Central memory CD4-positive, alpha-beta T cell (primary cell): ENCODE measurements at places on chromosomes 11 and 22.

DNA sequence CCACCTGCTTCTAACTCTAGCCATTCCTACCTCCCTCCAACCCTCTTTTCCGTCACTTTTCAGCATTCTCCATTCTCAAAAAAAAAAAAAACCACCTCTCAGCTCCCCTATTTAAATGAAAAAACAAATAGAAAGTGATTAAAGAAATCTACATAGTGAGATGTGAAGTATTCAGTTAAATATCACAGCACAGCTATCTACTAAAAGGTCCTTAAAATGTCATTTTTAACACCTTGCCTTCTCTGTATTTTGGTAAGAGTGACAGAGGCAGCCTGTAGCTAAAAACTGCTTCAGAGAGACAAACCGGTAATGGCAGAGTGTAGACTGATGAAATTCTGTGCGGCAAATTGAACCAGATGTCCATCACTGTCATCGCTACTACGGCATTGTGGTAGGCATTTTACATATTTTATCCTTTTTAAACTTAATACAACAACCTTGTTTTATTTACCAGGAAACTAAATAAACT, 346 bp upstream of the ALG9 start:
- no peak for DNase-seq

DNA sequence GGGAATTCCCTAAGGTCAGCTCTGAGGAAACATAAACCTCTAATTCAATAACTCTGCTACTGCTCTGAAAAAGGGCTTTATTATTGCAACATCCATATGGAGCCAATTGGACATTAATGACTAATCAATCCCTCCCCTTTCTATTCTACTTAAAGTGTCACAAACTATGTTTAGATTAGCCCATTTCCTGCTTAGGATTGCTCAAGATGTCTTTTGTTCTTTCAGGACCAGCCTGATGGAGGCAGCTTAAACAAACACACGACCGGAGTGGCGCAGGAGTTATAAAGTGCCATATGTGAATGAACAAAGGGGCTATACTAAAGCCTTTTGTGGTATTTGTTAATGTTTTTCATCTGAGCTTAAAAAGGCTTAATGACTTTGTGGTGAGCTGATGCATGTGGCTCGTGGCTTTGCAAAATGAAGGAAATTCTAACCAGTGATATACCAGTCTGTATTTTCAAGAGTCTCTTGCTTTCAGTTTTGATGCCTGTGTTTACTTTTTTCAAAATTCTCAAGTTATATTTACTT, 354.4 kb downstream of the SOX6 start:
- DNase-seq, result no peak

GRCh38 chr11:110362971-110363509, 66.6 kb upstream of the RDX start:
- DNase-seq, result no peak

- no peak for DNase-seq
Observed at GRCh38 chr11:67290801-67291200, 1.7 kb downstream of the ANKRD13D start.

DNA sequence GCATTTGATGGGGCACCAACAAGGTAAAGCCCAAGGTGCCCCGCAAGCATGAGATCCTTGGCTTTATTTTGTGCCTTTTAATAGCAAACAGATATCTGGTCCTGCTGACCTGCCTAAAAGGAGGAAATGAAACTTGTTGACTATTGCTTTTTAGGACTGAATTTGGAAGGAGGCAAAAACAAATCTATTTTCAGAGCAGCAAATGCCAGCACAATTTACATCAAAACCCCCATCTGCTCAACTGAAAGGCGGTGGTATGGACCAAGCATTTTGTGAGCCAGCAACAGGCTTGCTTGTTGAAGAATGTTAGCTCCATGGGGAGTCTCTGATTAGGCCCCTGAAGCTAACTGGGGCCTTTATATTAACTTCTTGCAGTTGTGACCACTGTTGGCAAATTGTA, 192.6 kb upstream of the E2F8 start:
- DNase-seq, result no peak

- no peak for DNase-seq
Observed at GRCh38 chr22:31241200-31241599, 29.1 kb downstream of the LIMK2 start.
